ENCODE measurements at places on chromosomes 11 and 22.
A peak's percentile ranks its signal among the peaks of the same experiment; 100 is the strongest.

GRCh38 chr22:45475063-45475747 lies 27.5 kb upstream of the FBLN1 start:
- no peak for DNase-seq

GRCh38 chr11:115939104-115939730 lies 435.0 kb upstream of the CADM1 start:
- DNase-seq, result no peak

GRCh38 chr22:38230108-38230825 lies 28.5 kb downstream of the MAFF start:
- DNase-seq, result no peak

- DNase-seq, result no peak
Measured at GRCh38 chr11:34890089-34890488, 26.1 kb downstream of the APIP start.

DNA sequence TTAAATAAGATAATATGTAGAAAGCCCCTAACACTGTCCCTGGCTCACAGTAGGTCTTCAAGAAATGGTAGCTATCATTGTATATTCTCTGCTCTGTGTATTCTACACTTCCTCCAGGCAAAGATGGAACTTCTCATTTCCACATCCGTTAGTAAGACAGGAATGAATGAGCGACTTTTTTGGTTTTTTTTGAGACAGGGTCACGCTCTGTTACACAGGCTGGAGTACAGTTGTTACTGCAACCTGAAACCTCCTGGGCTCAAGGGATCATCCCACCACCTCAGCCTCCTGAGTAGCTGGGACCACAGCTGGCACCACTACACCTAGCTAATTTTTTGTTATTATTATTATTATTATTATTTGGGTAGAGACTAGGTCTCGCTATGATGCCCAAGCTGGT lies 2.3 kb upstream of the CLPB start:
- no peak for DNase-seq

DNA sequence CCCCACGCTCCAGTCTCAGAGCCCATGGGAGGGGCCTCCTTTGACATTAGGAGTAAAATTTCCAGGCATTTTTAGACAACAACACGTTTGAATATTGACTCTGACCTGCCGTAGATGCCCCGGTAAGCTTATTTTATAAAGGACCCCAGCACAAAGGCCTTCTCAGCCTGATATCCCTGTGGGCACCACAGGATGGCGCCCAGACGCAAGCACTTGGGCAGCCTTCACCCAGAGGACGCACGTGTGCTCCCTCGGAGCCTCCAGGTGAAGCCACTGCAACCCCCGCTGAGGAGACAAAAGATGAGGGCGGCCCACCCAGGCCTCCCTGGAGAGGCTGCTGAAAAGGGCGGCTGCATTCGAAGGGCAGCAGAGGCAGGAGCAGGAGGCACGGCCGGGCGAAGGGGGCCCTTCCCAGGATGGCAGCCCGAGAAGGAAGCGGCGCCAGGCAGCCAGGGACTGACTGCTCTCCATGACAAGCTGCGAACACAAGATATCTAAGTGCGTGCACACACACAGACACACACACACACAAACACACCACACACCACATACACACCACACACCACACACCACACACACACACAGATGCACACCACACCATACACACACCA lies 15.2 kb upstream of the TH start:
- DNase-seq, result no peak

- no peak for DNase-seq
Measured at GRCh38 chr11:78216571-78217287, 28.0 kb downstream of the USP35 start.

- DNase-seq, result no peak
Measured at GRCh38 chr11:14969901-14970323, 2.2 kb downstream of the CALCA start.

DNA sequence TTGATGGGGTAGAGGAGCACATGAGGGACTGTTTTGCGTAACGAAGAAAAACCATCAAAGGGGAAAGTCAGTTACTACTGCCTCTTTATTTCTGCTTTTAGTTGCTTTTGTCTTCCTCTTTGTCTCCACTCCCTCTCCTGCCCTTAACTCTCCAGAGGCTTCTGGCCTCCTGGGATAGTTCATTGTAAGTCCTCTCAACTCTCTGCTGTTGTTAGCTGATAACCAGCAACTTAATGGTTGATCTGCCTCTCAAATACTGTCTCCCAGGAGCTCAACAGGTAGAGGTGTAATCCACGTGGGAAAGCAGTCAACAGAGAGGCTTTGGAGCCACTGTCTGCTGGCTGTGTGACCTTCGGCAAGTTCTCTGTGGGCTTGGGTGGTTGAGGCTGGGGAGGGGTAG lies 47.3 kb downstream of the CCDC81 start:
- no peak for DNase-seq

GRCh38 chr22:35620624-35621251 lies 3.6 kb upstream of the MB start:
- DNase-seq, result no peak

DNA sequence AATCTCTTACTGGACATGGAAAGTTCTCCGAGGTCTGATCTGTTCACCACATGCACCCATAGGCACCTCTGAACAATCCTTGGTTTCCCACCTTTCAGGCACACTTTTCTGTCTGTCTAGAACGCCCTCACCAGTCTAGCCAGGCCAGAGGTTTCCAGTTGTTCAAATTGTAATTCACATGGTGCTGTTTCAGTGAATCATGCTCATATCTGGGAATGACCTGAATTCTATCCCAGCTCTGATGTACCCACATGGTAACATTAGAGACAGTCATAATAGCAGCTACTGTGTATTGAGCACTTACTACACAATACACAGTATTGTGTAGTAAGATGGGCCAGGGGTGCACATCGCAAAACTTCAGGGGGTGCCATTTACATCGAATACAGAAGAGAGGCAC lies 138.2 kb downstream of the COMMD9 start:
- DNase-seq, result no peak

- DNase-seq, result no peak
Measured at GRCh38 chr11:113277907-113278306, 36.5 kb upstream of the TTC12 start.

DNA sequence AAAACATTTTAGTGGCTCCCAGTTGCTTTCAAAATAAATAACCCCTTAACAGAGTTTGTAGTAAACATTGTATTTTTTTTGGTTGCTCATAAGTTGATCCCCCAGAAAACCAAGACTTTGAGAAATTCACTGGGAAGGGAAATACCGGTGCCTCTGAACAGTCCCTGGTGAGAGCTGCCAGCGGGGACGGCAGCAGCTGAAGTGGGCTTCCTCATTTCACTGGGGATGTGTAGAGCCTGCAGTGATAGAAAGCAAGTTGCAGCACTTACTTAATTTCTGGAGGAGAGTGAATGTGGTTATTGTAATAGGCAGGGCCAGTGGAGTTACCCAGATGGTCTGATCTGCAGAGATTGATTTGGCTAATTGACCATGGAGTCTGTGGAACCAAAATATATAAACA lies 18.6 kb upstream of the MCHR1 start:
- no peak for DNase-seq

- DNase-seq, result no peak
Measured at GRCh38 chr11:44628730-44629700, 63.6 kb downstream of the CD82 start.

DNA sequence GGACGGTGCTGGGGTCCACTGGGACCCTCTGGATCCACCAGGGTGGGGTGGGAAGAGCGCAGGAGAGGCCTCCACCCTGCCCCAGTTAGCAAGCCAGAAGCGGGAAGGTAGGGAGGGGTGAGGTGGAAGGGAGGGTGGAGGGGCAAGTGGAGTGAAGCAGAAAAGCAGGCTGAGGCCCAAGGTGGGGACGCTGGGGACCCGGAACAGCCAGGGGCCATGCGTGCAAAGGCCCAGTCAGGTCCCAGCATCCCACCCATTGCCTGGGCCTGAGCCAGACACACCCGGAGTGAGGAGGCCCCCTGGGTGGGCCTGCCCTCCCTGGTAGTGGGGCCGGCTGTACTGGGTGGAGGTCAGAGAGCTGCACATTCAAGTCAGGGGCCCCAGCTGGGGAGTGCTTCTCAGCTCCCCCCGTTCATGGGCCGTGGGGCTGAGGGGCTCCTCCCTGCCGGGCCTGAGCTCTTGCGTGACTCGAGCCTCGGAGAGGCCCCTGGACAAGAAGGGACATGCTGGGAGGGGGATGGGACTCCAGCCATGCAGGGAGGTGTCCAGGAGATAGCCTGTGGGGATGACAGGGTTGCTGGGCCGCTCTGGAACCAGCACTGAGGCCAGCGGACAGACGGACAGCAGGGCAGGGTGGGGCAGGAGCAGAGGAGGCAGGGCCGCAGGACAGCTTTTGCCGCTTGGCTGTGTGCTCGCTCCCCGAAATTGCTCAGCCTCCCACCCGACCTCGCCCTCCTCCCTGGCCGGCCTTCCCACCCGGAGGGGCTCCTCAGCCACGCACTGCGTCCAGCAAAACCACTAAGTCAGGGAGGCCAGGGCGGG lies 7.7 kb downstream of the TNNT3 start:
- DNase-seq, result no peak

GRCh38 chr11:22984045-22984444 lies 123.8 kb upstream of the CCDC179 start:
- no peak for DNase-seq

GRCh38 chr22:21919526-21920307 lies 32.9 kb downstream of the PPM1F start:
- no peak for DNase-seq

DNA sequence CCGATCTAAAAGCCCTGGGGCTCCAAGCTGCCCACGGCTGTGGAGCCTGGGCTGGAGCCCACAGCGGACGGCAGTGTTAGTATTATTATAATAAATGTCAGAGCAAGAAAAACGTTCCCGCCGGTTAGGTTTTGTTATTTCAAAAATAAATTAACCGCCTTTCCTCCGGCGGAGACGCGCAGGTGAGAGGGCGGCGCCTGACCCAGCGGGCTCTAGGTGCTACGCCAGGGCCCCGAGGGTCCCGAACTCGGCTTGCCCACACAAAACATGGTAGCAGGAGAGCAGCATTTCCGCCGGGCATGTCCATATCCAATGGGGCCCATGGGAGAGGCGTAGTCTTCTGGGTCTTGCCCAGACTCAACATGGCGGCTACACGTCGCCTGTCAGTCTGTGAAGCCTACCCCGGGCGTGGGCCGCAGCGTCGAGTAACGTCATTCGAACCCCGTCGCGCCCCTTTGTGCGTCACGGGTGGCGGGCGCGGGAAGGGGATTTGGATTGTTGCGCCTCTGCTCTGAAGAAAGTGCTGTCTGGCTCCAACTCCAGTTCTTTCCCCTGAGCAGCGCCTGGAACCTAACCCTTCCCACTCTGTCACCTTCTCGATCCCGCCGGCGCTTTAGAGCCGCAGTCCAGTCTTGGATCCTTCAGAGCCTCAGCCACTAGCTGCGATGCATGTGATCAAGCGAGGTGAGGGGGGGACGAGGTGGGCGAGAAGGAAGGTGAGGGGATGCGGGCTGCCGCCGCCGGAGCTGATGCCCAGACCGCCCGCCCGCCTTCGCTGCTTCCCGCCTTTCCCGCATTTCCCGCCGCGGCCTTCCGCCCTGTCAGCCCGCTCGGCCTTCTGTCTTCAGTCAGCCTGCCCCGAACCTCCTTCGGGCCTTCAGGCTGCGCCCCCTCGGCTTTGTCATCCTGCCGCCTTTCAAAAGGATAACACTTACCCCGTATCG lies at the start of gene RRM1:
TSS of gene RRM1 (plus strand) at position 452 of the 944 bp plus-strand sequence. CDS start at position 666, 214 bp downstream.
- peak; percentile 26 for DNase-seq

DNA sequence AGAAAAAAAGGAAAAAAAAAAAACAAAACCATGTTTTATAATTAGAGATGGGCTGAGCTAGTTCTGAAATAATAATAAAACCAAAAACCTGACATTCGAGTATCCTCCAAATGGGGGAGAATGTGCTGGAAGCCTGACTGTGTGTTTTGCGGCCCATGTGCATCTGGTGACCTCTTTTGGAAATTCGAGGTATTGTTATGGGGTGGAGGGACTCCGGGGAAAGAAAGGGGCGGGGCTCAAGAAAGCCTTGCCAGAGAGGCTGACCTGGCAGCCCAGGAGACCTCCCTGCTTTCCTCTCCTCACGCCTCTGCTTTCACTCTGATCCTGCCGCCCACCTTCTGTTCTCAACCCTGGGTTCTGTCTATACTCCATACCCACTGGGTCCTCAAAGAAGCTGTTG lies 72.9 kb downstream of the CTTN start:
- no peak for DNase-seq

DNA sequence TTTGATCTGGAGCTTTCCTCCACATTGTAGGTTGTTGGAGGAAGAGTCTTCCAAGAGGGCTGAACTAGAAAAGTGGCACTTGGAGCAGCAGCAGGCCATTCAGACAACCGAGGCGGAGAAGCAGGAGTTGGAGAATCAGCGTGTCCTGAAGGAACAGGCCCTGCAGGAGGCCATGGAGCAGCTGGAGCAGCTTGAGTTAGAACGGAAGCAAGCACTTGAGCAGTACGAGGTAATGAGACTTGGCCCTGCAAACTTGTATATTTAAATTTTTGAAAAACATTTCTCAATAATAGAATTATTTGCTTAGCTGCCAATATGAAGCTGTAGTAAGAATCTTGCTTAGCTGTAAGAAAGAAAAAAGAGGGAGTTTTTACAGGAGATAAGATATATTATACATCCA lies 84.0 kb downstream of the SWAP70 start:
- DNase-seq, result no peak

DNA sequence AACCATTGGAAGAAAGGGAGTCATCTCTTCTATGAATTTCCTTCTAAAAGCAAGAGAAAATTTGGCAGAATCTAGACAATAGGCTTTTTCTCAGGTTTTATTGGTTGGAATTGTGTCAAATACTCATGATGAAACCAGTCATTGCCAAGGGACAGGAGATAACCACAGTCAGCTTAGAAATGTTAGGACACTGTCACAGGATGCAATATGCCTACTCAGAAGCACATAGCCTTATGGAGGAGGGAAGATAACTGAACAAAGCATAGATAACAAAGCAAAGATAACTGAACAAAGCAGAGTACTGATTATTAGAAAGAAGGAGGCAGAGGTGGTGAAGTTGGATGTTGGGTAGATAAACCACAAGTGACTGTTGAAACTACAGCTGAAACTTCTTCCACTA lies 303.5 kb upstream of the PDGFD start:
- no peak for DNase-seq

DNA sequence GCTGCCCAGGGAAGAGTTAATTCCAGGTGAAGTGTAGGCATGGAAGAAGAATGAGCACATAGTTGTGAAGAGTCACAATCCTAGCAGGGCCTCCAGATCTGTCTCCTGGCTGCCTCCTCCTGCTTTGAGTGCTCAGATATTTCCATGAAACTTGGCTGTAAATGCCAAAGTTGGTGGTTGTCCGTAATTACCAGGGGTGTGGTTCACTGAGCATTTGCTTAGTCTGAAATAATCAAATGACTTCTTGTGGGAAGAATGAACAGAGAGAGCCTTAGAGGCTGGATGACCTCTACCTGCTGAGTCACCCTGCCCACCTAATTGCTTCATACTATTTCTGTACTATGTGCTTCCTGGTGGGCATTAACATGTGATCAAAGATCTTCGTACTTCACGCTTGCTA lies 50.9 kb downstream of the APIP start:
- no peak for DNase-seq

GRCh38 chr11:63882555-63883242 lies 34.3 kb downstream of the RCOR2 start:
- no peak for DNase-seq

GRCh38 chr11:134063991-134064747 lies 4.7 kb upstream of the JAM3 start:
- no peak for DNase-seq
